ENCODE measurements at places on chromosomes 7 and 10. TPM values are rescaled to one million over a fixed set of nuclear protein-coding genes. Genes with fewer than 3 reads are reported as not detected.

Gene MAT1A
- 0.13 TPM for total RNA-seq

Gene ZFAND4
- 9.2 TPM for total RNA-seq

Gene RASSF4
- 122 TPM for total RNA-seq

Gene OR9A2
- total RNA-seq: not detected
